AG10803 (cell line): ENCODE measurements at places on chromosomes 1 and 21.
A peak's percentile ranks its signal among the peaks of the same experiment; 100 is the strongest.

DNA sequence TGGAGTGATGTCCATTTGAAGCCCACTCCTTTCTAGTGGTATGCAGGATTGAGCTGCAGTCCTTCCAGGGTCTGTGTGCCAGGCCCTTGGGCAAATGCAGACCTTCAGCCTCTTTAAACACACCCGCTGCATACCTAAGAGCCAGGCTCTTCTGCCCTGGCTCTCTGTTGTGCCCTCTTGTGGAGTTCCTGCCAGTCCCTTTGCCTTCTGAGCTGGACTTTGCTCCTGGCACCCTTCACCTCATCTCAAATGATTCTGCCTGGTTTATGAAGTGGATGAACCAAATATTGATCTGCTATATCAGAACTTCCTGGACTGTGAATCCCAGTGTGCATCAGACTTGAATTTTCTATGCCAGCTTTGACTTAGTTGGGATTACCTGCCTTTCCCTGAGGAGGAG is 158.8 kb downstream of the URB2 start:
- DNase-seq, result no peak

GRCh38 chr1:208025031-208025430 is 114.1 kb upstream of the CD34 start:
- peak; percentile 93 for DNase-seq

- DNase-seq, result no peak
Observed at GRCh38 chr1:51976846-51977602, 13.5 kb downstream of the RAB3B start.

DNA sequence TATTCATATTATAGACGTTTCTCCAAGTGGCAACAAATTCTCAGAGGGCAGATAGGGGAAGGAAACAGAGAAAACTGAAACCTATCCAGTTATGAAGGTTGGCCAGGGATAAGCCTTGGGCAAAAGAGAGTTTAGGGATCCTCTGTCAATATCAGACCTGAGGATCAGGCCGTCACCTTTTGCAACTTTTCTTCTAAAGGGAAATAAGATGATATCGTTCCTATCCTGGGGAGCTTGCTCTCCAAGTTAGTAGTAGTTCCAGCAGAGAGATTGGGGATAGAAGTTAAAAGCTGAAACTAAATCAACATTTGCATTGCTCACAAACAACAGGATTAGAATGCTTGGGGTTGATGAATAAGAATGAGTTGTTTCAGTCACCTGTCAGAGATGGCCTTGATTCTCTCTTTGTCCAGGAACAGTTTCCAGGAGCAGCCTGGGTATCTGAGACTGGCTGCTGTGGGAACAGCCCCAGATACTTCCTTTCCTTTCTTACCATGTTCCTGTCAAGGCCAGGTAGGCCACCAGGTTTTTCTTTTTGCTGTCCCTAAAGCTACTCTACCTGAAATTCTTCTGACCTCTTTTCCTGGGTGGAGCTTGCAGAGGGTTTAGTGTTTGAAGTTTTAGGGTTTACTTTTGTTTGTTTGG is 2.5 kb downstream of the RIIAD1 start:
- DNase-seq, result no peak

- DNase-seq, result no peak
Observed at GRCh38 chr1:9922342-9922741, 12.3 kb upstream of the CTNNBIP1 start.

- no peak for DNase-seq
Observed at GRCh38 chr1:163378554-163378953, 56.8 kb downstream of the NUF2 start.

DNA sequence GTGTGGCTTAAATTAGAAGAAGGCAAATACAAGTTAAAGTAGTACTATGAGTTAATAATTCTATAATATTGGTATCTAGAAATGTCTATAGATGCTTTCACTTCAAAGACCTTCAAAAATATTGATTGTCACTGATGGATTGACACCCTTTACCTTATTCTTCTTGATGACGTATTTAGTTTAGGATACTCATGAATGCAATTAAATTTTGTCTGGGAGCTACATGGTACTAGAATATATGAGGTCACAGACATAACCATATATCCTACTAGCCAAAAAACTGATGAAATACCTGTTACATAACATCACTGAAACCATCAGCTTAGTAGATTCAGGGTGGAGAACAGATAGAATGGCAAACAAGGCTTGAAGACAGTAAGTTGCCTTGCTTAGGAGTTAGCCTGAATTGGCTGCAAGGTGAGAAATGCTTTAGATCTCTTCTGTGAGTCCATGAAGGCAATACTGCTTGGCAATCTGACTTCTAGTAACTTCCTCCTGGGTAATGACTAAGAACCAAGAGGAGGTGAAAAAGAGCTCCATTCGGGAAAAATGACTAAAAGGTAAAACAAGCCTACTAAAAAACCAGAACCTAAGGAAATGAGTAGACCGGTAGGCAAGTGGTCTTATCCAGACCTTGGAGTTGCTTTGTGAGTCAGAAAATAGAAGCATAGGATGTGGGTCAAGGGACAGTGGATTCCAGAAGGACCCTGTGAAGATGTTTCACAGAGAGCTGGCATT is 16.9 kb upstream of the ARHGAP29 start:
- peak; percentile 50 for DNase-seq
